Activated CD4-positive, alpha-beta T cell treated with anti-CD3 and anti-CD28 coated beads, Interleukin-2, amount 50 U/mL, for 4 hours (primary cell): ENCODE measurements at places on chromosomes 4 and X.
A peak's percentile ranks its signal among the peaks of the same experiment; 100 is the strongest.

- DNase-seq, result no peak
Observed at GRCh38 chr4:172686021-172686420, 482.6 kb upstream of the GALNT7 start.

DNA sequence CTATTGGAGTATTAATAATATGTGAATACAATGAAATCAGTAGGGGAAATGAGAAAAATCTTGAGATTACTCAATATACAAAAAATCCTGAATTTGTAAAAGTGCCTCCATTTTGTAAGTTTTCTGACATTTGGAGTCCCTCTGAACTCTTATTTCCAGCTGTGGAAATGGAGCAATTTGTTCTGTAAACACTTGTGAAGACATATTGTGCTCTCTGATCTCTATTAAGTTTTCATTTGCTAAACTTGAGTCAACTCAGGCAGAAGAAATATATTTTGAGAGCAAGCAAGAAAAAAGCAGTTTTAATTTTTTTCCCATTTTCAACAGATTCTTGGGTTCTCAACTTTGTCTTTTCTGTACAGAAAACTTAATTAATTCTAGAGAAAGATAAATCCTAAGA lies 51.4 kb upstream of the PCDH18 start:
- DNase-seq, result no peak

GRCh38 chr4:85901500-85901899 lies 426.6 kb downstream of the ARHGAP24 start:
- no peak for DNase-seq

GRCh38 chr4:176769514-176769913 lies 23.2 kb downstream of the VEGFC start:
- DNase-seq, result no peak

DNA sequence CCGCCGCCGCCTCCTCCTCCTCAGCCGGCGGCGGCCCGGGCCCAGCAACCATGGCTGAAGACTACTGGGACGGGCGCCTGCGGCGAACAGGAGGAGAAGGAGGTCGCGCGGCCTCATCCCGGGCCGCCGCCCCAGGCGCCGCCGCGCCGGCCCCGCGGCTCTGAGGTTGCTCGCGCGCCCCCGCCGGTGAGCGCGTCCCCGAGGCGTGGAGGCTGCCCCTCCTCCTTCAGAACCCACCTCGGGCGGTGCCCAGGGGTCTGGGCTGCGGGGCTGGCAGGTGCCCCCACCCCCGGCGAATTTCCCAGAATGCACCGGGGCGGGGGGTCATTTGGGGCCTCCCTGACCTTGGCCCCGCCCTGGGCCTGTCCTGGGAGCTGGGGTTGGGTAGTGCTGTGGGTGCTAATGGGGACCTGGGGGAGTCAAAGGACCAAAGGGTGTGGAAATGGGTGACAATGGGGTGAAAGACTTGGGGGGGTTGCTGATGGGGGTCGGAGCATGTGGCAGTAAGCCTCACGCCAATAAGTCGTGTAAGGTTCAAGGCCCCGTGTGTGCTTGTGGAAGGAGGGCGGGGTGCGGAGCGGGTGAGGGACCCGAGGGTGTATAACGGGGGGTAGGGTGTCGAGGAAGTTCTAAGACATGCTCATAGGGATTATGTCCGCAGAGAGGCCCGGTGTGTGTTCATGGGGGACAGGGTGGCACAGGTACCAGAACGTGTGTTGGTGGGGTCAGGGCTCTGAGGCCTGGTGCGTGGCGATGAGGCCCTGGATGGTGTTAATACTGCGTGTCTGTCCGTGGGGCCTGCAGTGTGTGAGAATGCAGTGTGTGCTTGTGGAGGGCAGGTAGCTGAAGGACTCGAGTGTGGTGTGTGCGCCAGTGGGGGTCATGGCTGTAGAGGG lies 687 bp downstream of the CDK16 start:
- DNase-seq, result peak; percentile 20

DNA sequence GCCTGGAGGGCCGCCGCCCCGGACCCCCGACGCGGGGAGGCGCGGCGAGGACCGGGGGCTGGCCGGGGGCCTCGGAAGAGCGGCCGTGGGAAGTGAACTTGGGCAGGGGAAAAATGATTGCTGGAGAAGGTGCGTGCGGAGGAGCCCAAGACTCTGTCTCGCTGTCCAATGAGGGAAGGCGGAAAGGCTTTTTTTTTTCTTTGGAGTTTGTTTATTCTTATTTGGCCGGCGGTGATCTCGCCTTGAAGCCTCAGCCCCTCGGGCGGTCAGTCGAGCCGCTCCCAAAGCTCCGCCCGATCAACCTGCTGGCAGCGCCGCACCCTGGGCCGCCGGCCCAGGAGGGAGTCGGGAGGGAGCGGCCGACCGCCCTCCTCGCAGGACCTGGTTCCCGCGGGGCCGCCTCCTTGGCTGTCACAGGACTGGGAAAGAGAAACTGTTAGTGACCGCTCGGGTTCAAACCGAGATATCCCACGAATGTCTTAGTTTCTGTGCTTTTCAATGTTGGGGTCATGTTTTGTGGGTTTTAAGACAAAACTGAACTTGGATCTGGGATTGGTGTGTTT lies 2.5 kb downstream of the CPEB2 start:
- peak; percentile 20 for DNase-seq

GRCh38 chrX:23494741-23495140 lies 160.1 kb downstream of the PTCHD1 start:
- no peak for DNase-seq

DNA sequence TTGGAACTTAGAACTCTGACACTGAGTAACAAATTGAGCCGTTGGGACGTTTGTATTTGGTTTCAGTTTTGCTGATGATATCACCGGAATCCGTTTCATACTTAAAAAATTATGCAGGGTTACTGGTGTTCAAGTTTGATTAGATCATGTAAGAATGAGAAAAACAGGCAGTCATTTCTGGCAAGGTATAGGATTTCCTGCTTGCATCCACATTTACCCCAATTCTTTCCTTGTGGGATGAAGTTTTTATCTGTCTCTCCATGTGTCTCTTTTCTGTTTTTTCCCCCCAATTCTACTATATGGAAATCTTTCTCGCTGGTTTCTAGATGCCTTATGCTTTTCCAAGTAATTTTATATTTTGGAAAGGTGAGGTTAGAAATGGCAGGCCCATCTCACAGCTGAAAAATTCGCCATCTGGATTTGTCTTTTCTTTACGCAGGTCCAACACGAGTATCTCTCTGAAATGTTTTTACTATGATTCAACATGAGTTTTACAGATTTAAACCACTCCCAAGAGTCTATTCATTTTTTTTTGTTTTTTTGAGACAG lies 197.9 kb downstream of the SHOX start:
- no peak for DNase-seq

DNA sequence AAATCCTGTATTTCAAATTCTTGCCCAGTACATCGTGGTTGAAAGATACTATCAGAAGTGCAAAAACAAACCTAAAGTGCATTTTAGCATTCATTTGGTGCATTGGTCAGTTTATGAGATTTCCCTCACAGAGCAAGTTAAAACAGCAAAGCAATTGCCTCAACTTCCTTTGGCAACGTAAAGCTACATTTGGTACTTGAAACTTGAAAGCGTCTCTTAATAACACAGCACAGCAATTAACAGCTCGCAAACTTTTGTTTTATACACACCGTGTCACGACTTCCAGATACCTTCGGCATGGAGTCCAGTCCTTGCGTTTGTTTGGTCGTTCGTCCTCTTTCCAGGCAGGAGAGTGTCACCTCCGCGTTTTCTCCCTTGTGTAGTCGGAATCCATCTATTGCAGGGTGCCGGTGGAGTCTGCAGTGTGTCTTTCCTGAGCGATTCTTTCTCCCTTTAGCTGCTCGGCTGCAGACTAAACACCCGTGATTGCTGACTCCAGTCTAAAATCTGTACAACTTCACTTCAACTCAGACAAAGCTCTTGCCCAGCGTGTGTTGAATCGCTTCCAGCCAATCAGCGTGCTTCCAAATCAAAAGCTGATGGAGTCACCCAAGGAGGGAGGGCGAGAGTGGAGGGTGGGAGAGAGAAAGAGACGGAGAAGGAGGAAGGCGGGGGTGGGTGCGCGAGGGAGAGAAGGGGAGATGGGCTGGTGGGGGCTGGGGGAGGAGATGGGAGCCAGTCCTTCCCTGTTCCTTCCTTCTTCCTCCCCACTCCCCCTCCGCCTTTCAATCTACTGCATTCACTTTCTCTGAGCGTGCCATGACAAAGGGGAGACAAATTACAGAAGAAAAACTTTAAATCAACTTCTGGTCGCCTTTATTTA lies at the start of gene PCDH18:
Gene PCDH18, minus strand, starts transcription at position 509 of the 883 bp plus-strand sequence. Its CDS starts 406 bp downstream, at position 103.
- no peak for DNase-seq

DNA sequence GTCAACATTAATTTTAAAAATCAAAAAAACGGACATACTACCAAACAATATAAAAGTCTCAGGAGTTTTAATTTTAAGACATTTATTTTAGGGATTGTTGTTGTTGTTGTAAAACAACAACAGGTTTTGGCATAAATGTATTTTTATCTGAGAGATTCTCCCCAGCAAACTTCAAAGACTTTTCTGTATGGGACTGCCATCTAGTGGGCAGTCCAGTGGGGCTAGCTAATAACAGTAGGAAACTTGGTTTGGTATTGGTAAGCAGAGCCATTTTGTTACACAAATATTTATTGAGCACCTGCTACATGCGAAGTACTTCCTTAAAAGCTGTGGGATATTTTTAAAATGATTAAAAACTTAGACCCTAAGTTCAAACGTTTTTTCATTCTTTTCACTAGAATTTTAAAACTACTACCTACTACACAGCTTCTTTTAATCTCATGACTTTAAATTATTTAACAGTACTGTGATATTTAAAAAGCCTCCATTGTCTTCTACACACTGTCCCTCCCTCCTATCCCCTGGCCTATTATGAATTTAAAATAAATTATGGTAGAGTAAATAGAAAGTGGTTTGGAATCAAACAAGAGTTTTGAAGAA lies 1028.4 kb upstream of the INTU start:
- DNase-seq, result no peak

- peak; percentile 75 for DNase-seq
Observed at GRCh38 chrX:56563231-56564161, at the start of gene UBQLN2. UBQLN2 (plus strand) TSS chrX:56563627; CDS start chrX:56563874, 247 bp downstream.

DNA sequence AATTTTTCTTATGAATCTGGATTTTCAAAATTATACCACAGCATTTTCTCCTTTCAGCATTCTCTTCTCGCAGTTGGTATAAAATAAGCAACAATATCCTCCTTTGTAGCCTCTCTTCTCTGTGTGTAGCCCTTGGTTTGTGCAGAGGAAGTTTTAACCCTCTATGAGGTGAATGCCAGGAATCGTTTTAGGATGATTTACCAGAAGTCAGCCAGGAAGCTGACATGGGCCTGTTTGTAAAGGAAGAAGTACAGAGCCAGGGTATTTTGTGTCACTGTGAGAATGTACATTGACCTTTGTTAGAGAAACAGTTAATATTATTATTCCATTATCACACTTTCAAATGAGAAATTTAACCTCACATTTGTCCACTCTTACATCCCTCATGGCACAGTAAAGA lies 88.9 kb upstream of the RPL34 start:
- no peak for DNase-seq

GRCh38 chr4:140269369-140269768 lies 104.1 kb upstream of the SCOC start:
- no peak for DNase-seq

DNA sequence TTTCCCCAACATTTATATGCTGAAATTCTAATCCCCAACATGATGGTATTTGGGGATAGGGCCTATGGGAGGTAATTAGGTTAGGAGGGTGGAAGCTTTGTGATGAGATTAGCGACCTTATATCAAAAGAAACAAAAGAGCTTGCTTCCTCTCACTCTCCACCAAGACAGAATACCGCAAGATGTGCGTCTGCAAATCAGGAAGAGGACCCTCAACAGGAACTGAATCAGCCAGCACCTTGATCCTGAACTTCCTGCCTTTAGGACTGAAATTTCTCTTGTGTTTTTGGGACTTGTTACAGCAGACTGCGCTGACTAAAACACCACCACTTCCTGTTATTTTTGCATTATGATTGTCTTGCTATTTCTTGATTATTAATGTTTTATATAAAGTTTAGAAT lies 1889.4 kb downstream of the C4orf33 start:
- no peak for DNase-seq

- DNase-seq, result no peak
Observed at GRCh38 chrX:46935295-46935694, 23.1 kb downstream of the JADE3 start.

DNA sequence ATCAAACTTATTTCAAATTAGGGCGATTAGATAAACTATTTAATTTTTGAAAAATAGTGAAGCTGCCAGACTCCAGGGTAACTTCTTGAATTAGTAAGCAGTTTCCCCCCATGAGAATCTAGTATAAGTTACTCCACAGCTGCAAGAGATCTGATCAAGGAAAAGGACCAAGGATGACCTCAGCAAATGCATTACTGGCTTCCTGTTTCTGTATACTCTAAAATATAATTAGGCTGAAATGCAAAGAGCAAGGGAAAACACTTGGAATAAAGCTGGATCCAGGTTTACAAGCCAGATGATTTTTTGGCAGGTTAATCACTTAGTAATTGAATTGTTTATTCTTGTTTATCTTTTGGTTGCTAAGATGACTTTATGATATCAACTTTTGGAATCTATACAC lies 13.4 kb upstream of the P2RY10 start:
- no peak for DNase-seq

DNA sequence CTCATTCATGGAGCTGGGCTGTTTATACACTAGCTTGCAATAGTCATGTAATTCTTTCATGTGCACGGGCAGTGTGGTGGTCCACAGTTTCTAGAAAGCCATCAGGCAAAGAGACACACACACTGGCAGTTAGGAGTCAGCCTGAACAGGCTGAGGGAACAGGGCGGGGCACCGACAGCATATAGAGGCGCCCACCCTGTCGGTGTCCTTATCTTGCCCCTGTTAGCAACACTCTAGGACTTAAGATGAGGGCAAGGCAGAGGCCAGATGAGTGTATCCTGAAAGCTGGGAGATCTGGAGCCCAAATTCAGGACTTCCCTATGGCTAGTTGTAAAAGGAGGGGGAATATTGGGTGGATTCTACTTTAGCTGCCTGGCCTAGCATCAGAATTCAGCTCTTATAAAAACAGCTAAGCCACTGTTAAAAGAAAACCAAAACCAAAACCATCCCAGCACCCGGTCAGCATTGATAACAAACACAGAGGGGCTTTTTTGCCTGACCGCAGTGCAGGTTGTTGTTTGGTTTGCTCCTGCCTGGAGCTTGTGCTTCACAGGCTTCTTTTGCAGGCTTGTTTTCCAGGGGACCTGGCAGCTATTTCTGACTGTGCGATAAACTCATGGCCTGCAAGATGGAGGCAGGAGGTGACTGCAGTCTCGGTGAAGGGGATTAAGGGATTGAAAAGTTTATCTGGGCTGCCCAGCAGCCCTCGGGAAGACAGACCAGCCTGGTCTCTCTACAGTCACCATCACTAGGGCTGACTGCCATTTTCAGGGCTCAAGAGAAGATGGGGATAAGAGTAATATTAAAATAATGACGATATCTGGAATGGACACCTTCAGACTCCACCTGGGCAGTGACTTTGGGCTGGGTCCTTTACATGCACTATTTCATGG lies 638.9 kb downstream of the MID1IP1 start:
- DNase-seq, result no peak

DNA sequence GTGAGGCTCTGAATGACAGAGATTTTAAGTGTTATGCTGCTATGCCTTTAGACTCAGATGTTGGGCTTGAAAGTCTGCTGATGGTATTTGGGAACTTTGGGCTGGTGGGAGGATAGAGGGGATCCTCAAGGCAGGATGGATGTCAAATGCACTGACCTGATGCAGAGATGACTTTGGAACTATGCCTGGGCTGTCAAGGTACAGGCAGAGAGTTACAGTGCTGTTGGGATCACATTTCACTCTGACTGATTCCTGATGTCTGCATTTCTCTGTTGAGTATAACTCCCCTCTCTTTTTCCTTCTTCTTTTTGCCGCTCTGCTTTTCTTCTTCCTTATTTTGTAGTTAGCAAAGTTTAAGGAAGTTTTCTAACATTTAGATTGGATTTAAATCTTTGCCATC lies 271.8 kb upstream of the ARX start:
- DNase-seq, result no peak
